Stimulated activated CD8-positive, alpha-beta memory T cell treated with anti-CD3 and anti-CD28 coated beads, Interleukin-7, amount 100 ng/mL, for 24 hours (primary cell): ENCODE measurements at places on chromosomes 7 and 10.

GRCh38 chr7:128794020-128794419, 2.3 kb downstream of the CCDC136 start:
- DNase-seq = no peak

- DNase-seq = no peak
Measured at GRCh38 chr10:68082872-68083271, 7.8 kb upstream of the HERC4 start.

DNA sequence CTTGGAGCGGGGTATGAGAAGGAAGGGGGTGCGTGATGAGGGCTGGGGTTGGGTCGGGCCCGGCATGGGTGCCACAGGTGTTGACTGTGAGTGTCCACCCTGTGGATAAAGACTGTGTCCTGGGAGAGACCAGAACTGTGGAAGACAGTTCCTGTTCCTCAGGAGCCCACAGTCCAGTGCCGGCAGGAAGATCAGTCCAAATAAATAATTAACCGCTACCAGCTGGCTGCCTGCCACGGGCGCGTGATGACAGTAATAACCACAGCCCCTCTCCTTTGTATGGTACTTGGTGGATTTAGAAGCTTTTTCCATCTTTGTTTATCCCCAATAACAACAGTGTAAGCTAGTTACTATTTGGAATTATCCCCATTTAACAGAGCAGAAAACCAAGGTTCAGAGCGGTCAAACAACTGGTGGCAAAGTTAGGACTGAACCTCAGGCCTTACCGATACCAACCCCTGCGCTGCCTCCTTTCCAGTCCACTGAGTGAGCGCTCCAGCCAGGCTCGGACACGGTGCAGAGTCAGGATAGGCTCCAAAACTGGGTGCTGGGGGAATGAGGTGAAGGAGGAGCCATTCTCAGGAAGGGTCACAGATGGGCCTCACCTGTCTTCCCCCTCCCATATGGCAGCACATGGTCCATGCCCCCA, 5.1 kb downstream of the ZMIZ1 start:
- DNase-seq = no peak

GRCh38 chr7:102029616-102030015, 212.2 kb downstream of the CUX1 start:
- no peak for DNase-seq

- no peak for DNase-seq
Measured at GRCh38 chr10:130180416-130180815, 44.2 kb downstream of the GLRX3 start.

DNA sequence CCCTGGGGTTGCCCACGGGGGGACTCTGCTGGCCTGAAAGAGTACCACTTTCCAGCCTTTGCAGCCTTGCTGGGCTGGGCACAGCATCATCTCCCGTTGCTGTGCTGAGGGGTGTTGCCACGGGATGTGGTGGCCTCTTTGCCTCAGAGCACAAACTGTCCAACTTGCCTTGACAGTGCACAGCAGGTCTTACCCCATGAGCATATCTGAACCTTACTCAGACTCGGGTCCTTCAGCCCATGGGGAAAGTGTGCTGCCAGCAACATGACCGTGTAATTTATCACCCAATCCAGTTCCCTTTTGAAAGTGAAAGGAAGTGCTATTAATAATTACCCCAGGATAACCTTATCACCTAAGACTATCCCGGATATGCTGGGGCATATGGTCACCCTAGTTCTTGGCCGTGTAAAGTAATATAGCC, 46.8 kb downstream of the TBXAS1 start:
- DNase-seq = no peak

- DNase-seq = no peak
Measured at GRCh38 chr10:65570143-65571010, 1355.5 kb upstream of the LRRTM3 start.

DNA sequence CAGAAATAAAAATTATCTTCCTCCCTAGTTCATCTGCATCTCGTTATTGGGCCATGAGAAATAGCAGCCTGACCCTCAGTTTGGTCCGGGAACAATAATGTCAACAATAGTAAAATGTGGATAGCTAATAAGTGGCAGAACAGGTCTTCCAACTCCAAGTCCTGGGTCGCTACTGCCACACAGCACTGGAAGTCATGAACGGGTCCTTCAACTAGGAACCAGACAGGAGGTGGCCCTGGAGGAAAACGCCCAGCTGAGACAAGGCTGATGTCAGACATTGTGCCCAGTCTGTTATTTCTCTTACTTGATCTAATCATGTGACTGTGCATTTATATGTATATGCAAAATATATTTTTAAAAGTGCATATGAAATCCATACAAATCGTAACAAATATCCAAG, 51.8 kb downstream of the PYROXD2 start:
- DNase-seq = no peak

- DNase-seq = no peak
Measured at GRCh38 chr10:106158241-106158640, 1006.3 kb downstream of the SORCS1 start.

DNA sequence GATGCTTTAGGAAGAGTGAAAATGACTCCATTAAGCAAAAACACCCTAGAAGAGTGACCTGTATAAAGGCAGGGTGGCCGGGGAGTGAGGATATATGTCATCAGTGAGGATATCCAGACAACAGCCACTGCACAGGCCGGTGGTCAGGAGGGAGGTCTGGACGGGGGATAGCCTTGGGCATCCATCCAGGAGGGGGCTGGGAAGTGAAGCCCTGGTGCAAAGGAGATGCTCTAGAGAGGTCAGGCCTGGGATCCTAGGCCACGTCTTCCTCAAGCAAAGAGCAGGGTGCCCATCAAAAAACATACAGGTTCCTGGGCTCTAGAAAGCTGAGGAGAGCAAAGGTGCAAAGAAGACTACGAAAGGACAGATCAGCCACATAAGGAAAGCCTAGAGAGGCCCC, 25.6 kb downstream of the FAM171A1 start:
- no peak for DNase-seq

DNA sequence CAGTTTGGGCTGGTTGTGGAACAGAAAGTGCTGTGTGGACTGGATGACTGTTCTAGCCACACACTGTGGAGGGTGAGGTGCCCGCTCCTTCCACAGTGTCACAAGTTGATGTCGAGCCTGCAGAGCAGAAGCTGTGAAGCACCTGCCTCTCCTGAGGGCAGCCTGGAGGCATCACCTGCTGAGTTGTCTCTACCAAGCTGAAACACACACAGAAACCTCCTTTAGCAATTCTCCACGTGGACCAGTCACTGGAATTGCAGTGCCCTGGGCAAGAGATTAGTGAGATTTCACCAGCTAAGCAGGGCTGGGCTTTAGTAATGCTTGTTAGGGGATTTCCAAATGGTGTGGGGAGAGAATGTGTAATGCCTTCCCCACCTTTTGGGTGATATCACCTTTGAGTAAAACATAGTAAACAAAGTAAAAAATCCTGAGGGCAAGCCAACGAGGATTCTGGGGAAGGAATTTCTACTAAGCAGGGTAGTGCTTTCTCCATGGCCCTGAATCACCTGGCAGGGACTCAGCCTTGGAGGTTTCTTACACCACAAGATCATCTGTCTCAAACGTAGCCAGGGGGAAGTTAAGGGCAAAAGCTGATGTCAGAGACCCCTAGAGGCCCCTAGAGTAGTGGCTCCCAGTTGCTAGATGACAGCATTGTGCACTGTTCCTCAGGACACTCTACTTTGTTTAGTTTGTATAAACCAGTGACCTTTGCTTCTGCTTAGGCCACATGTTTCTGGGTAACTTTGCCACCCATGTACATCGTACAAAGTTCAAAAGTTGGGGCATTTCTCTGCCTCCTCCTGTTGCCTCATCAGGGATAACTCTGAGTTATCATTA, 233.1 kb upstream of the IGFBP3 start:
- DNase-seq = no peak

GRCh38 chr7:130363026-130363847, 17.1 kb upstream of the CPA1 start:
- no peak for DNase-seq

DNA sequence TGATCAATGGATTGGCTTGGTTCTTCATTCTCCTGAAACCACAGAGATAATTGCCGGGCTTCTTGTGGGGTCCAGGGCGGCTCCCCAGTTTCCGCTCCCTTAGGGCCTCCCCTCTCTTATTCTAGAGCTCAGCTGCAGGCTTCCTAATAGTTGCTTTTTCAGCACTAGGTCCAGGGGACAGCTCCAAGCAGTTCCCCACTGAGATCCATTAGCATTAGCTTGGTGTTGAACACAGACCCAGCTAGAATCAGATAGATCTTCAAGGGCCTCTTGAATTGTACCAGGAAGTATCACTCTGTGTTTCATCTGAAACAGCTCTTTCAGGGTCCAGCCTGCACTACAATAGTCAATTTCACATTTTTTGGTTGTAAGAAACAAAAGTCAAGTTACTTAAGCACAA, 238.7 kb downstream of the SEC23IP start:
- DNase-seq = no peak

- DNase-seq = no peak
Measured at GRCh38 chr10:129965425-129965808, 1.3 kb upstream of the EBF3 start.

- DNase-seq = no peak
Measured at GRCh38 chr10:133415752-133416151, 8.7 kb downstream of the SPRN start.

DNA sequence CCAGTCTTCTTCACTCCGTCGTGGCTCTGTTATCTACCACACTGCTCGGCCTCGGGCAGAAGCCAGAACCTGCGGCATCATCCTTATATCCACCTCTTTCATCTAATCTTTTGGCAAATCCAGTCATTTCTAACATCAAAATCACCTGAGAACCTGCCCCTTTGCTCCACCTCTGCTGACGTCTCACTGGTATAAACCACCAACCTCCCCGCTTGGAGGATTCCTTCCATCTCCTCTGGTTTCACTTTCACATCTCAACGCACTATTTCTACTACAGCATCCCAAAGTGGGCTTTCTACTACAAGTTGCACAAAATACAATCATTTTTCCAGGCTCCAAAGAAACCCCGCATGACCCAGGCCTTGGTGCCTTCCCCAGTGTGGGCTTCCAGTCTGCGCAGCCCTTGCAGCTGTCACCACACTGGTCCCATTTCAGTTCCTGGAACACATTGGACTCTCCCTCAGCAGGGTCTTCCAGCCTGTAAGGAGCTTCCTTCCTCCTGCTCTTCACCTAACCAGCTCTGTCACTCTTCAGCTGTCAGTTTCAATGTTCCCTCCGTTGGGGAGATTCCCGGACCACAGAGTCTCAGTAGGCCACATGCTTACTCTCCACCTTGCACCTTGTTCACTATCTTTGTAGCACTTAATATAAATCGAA, 85.0 kb downstream of the PRKCQ start:
- DNase-seq = no peak

- DNase-seq = no peak
Measured at GRCh38 chr10:79129361-79129997, 60.7 kb downstream of the ZMIZ1 start.

DNA sequence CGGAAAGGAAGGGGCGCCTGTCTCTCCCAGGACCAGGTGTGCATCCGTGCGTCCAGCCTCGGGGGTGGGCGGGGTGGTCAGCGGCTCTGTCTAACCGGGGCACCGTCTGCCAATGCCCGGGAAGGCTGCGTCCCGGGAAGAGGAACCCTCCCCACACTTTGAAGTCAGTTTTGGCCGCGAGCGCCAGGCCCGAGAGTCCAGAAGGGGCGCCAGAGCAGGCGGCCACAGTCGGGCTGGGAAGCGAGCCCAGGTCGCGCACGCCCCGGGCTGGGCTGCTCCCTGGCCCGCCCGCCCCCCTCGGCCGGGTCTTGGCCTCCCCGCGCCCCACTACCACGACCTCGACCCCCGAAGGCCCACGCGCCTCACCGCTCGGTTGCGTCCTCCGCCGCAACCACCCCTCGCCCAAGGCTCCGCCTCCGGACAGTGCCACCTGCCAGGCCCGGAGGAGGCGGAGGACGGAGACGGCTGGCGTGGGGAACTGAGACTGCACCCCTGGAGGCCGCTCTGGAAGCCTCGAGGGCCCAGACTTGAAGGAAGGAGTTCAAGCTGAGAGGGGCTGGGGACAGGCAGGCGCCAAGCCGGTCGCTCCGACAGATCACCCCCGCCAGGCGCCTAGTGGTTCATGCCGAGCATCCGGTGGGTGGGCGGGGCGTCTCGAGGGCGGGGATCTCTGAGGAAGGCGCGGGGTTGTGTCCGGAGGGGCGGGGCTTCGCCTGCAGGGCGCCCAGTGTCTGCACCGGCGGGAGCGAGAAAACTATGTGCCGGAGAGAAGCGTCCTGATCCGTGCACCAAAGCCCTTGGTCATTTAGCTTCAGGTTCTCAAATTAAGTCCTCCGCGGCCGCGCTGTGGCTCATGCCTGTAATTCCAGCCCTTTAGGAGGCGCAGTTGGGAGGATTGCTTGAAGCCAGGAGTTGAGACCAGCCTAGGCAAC, at the start of gene BRAT1:
Gene BRAT1 (minus strand): TSS at position 404 of the 932 bp plus-strand sequence. CDS start 1,093 bp downstream, outside the sequence.
- DNase-seq = peak; percentile 95

- DNase-seq = no peak
Measured at GRCh38 chr7:36185092-36185491, 32.0 kb downstream of the EEPD1 start.

DNA sequence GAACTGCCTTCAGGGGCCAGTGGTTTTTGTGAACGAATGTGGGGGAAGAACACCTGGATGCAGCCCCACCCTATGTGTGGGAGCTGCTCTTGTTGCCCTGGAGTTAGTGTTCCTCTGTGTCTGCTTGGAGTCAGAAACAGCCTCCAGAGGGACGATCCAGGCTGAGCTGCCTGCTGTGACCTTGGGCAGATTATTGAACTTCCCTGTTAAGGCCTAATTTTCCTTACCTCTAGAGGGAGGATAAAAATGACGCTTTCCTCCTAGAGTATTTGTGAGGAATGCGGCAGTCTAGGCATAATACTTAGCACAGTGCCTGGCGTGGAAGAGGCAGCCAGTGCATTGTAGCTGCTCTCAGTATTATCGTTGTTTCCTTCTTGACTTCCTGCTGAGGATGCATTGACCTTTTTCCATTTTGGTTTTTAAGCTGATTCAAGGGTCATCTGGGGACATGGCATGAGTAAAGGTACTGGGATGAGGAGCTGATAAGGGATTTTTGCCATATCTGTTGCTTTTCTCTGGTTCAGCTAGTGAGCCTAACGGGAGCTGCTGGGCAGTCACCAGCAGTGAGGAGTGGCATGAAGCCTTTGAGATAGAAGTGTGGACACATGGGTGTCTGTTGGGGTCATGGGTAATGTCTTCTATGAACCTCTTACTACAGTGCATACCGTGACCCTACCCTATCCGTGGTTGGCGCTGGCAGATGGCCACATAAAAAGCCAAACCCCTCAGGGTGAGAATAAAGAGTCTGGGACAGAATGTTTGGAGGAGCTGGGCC, 6.4 kb downstream of the ZFYVE27 start:
- no peak for DNase-seq

GRCh38 chr7:82397879-82398524, 45.6 kb downstream of the CACNA2D1 start:
- no peak for DNase-seq

GRCh38 chr10:33858326-33858725, 523.9 kb upstream of the NRP1 start:
- no peak for DNase-seq

- DNase-seq = no peak
Measured at GRCh38 chr10:51852297-51852696, 152.9 kb upstream of the CSTF2T start.

DNA sequence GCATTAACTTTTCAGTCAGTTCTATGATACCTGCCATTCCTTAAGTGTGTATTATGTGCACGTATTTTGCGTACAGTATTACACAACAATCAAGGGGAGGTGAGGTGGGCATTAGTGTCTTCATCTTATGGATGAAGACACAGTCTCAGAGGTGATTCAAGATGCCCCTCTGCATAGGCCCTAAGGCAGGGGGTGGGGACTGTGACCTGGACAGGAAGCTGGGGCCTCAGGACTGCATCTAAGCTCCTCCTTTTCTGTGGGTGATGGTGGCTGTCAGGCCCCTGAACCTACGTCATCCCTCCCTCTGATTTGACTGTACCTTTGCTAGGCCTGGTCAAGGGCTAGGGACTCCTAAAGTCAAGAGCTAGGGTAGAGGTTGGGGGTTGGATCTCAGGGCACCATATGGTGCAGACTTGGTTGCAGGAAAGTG, 38.9 kb downstream of the HK1 start:
- no peak for DNase-seq
